ENCODE measurements at places on chromosomes 12 and 14.

GRCh38 chr12:66664076-66664475, 14.8 kb downstream of the GRIP1 start:
- DNase-seq = no peak

GRCh38 chr14:80491131-80491530, 279.8 kb upstream of the DIO2 start:
- no peak for DNase-seq

DNA sequence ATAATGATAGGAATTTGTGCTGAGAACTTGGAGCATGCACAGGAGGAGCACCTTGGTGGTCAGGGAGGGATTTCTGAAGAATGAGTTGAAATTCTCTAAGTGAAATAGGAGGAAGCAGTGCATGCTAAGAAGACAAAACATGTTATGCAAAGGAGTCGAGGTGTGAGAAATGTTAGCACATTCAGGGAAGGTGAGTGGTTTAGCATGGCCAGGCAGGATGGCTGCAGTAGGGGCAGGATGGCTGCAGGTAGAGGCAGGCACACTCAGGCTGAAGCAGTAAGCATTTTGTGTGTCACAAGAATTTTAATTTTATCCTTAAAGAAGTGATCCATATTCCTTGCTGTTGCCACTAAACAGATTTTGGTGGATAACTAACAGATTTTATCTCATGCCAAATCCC, 46.3 kb downstream of the CATSPERB start:
- no peak for DNase-seq

- DNase-seq = no peak
These were observed 202.2 kb downstream of the MON2 start for GRCh38 chr12:62668782-62669181.

DNA sequence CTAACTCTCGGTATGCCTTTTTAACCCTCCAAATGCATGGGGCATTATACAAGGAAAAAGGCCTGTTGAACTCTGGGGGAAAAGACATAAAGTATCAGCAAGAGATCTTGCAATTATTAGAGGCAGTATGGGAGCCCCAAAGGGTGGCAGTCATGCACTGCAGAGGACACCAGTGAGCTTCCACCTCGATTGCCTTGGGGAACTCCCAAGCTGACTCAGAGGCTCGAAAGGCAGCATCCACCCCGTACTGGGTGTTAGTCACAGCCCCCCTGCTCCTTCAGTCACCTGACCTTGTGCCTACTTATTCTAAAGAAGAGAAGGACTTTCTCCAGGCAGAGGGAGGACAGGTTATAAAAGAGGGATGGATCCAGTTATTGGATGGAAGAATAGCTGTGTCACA, 781.4 kb upstream of the TMEM132C start:
- DNase-seq = peak; percentile 68

DNA sequence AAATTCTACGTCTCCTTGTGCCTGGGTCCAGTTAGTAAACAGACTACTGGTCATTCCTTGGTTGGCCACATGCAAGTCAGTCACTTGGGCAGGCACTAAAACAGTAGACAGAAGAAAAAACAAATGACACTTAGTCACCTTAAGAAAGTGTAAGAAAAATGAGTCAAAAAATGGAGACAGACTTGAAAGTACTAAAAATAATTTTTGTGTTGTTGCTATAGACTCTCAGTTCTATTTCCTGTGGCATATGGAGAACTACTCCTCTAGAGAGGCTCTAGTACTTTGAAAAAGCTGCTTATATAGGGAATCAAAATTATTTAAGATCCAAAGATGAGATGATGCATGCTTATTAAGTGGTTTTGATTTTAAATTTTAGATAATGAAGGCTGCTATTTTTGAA, 56.0 kb downstream of the PTPRB start:
- no peak for DNase-seq

DNA sequence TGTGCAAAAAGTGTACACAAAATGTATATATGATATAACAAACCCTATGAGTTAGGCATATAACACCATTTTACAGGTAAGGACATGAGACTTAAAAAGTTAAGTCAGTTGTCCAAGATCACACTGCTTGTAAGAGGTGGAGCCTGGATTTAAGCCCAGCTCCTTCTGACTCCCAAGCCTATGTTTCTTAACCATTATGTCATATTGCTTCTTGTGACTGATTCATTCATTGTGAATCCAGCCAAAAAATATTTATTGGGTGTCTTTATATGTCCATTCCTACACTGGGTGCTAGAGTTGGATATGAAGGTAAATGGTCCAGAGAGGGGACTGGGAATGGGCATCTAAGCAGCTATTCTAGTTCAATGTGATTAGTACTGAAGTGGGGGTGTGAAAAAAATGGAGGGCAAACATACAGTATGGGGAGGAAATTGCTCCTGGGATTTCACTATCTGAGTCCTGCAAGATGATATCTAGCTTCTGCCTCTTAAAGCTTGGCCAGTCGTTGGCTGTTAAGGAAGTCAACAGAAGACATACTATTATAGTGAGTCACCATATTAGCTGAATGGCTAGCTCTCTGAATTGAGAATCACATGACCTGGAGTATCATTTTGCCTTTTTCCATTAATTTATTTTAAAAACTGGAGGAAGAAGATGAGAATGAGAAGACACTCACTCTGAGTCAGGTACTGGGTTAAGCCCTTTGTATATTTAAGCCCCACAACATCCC, 28.8 kb downstream of the PAX9 start:
- DNase-seq = peak; percentile 33

GRCh38 chr12:28306535-28306934, 116.3 kb downstream of the CCDC91 start:
- DNase-seq = no peak

GRCh38 chr12:49868449-49868848, 25.5 kb upstream of the BCDIN3D start:
- DNase-seq = no peak

- no peak for DNase-seq
These were observed 647 bp upstream of the ESPL1 start for GRCh38 chr12:53267306-53267998.

DNA sequence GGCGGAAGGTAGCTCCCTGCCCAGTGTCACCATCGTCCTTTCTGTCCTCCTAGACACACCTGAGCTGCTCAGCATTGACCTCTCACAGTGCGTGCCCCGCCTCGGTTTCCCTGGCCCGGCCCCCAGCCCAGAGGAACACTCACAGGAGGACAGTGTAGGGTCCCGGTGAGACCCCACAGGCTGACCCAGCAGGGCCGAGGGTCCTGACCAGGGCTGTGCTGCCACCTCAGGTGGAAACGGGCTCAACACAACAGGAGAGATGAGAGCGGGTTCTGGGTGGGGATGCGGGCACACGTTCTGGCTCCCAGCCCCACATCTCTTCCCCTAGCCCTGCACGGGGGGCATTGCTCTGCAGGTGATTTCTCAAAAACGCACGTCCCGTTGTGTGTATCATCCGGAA, 98.1 kb downstream of the PIWIL1 start:
- no peak for DNase-seq

GRCh38 chr12:45570501-45570900, 159.0 kb upstream of the ARID2 start:
- DNase-seq = no peak

DNA sequence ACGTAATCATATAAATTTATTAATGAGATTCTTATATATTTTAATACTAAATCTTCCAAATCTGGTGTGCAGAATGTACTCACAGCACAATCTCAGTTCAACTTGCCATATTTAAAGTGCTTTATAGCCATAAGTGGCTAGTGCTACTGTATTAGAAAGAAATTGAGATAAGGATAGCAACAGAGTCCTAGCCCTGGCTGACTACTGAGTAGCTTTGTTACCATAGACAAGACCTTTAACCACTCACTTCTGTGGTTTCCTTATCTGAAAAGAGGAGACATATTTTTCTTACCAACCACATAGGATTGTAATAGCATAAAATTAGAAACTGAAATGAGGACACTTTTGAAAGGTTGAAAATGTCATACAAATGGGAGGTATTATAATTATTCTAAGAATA, 2.0 kb upstream of the CHURC1 start:
- DNase-seq = no peak

GRCh38 chr14:39582028-39582654, 149.9 kb upstream of the FBXO33 start:
- DNase-seq = no peak

DNA sequence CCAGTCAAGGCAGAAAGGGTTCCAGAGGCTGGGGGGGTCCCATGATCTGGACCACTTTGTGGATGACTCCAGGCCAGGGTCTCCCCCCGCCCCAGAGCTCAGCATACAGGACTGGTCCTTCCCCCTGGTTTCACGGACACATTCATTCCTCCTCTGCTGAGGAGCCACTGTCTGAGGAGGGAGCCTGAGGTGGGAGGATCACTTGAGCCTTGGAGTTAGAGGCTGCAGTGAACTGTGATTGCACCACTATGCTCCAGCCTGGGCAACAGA, 6.8 kb downstream of the TESC start:
- no peak for DNase-seq

- DNase-seq = no peak
These were observed 1.5 kb downstream of the PDZRN4 start for GRCh38 chr12:41189395-41190251.

Measured in RWPE1 (cell line).